ENCODE measurements at places on chromosomes 1 and 21.

DNA sequence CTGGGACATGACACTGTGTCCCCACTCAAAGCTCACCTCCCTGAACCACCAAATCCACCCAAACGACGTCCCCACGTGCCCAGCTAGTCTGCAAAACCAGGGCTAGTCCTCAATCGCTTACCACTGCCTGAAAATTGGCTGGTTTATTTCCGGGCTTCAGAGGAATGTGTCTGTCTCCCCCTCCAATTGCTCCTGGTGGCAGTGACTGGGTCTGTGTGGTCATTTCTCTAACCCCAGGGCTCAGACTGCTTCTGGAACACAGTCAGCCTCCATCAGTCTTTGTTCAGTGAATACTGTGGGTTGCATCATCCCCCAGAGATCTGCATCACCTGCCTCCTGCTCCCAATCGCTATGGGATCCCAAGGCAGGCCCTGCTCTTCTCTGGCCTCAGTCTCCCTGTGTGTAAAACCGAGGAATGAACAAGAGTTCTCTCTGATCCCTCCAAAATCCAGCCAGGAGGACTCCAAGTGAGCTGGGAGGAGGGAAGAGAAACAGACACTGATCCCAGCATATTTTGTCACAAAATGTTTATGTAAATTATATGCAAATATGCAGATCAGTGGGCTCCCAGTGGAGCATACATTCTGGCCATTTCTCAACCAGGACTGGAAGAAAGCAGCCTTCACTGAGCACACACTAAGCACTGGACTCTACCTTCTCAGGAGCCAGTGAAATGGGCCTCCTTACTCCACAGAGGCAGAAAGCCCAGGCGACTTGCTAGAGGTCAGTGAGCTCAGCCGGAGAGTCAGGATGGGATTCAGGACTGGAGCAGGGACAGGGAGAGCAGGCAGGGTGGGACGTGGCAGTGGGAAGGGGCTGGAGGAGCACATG is 20.9 kb downstream of the SDC3 start:
- DNase-seq: peak; percentile 40

GRCh38 chr1:211975152-211975941 is 60.0 kb downstream of the INTS7 start:
- no peak for DNase-seq

GRCh38 chr1:228258486-228258885 is 50.6 kb downstream of the OBSCN start:
- DNase-seq: no peak

DNA sequence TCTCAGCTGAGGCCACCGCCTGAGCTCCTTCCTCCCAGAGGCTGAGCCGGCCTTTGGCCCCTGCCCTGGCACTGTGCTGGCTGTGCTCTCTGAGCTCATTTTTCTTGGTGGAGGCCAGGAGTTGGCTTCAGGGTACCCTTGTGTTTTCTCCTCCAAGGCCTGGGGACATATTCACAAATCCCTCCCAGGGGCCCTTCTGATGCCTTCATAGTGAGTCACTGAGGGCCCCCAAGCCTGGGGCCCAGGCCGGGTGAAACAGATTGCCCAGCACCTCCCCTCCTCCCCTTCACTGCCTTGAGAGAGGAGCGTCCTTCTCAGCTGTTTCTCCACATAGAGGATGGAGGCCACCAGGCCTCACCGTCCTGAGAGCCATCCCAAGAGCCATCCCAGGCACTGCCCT is 105.8 kb downstream of the SIK1 start:
- no peak for DNase-seq

- no peak for DNase-seq
Observed at GRCh38 chr21:18164933-18165332, 79.7 kb upstream of the CHODL start.

DNA sequence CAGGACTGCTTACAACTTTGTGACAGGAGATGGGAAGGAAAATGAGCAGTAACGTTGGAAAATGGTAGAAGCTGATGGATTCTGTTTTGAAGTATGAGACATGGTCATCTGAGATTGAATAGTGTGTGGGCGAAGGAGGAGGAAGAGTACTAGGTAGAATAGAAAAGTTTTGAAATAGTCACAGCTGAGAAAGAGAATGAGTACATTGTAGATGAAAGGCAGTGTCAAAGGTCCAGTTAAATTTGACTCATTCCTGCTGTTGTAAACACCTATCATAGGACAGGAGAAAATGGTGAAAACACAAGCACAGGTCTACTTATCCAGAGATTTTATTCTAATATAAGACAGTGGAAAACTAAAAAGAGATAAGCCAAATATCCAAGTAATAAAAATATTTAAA is 56.8 kb upstream of the CFHR3 start:
- DNase-seq: no peak

DNA sequence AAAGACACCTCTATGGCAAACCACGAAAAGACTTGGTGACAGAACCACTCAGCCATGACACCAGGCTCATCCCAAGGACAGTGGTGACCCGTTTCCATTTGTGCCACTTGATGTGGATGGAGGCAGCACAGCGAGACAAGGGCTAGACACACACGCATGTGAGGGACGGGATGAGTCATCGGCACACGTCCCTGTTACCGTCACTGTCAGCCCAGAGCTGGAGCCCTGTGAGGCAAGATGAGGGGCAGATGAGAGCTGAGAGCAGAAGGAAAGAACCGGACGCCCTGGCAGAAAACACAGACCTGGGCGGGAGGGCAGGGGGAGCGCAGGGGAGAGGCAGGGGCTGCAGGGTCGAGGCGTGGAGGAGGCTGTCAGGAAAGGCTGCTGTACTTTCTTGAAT is 57.8 kb downstream of the SIK1 start:
- DNase-seq: no peak
